ENCODE measurements at places on chromosomes 7 and 10. TPM values are rescaled to one million over a fixed set of nuclear protein-coding genes. Genes with fewer than 3 reads are reported as not detected.

C7orf33 gene
- not detected for total RNA-seq

NUTM2B gene
- total RNA-seq: 0.18 TPM

GRCh38 chr10:78190051-78190825 is 156.6 kb downstream of the RPS24 start:
- DNase-seq: no peak

DNA sequence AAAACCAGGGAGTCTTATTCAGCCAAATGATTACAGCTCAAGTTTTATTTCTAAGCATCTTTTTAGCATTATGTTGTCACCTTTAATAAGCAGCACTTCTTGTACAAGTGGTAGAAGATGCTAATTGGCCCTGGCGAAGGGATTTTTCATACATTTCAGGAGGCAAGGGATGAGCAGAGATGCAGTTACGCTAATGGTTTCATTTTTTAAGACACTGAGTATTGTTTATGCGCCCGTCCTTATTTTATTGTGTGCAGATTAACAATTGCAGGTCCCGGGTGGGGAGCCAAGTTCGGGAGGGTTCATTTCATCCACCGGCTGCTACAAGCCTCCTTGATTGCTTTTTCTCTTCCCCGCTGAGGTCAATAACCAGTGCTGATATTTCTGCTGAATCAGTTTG is 350.4 kb upstream of the FOXK1 start:
- no peak for DNase-seq

DNA sequence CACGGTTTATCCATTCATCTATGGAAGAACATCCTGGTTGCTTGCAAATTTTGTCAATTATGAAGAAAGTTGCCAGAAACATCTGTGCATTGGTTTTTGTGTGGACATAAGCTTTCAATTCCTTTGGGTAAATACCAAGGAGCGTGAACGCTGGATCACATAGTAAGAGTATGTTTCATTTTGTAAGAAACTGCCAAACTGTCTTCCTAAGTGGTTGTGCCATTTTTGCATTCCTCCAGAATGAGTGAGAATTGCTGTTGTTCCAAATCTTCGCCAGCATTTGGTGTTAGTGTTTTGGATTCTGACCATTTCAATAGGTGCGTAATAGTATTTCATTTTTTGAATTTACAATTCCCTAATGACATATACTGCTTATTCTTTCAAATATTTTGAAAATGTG is 155.3 kb upstream of the FRMD4A start:
- DNase-seq: no peak

DNA sequence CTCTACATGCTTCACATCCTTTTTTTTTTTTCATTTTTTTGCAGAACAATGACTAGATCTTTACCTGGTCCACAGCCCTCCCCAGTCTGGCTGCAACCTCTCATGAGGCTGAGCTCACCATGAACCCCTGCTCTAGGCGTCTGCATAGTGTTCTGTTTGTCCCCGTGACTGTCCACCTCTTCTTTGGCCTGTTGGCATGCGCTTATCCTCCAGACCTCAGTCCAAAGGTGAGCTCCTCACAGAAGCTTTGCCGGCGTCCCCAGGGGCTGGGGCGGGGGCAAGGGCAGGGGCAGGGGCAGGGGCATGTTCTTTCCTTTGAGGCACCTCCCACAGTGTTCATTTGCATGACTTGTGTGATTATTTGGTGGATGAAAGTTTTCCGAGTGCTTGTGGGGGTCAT is 218.4 kb upstream of the ZNF32 start:
- DNase-seq: no peak

DNA sequence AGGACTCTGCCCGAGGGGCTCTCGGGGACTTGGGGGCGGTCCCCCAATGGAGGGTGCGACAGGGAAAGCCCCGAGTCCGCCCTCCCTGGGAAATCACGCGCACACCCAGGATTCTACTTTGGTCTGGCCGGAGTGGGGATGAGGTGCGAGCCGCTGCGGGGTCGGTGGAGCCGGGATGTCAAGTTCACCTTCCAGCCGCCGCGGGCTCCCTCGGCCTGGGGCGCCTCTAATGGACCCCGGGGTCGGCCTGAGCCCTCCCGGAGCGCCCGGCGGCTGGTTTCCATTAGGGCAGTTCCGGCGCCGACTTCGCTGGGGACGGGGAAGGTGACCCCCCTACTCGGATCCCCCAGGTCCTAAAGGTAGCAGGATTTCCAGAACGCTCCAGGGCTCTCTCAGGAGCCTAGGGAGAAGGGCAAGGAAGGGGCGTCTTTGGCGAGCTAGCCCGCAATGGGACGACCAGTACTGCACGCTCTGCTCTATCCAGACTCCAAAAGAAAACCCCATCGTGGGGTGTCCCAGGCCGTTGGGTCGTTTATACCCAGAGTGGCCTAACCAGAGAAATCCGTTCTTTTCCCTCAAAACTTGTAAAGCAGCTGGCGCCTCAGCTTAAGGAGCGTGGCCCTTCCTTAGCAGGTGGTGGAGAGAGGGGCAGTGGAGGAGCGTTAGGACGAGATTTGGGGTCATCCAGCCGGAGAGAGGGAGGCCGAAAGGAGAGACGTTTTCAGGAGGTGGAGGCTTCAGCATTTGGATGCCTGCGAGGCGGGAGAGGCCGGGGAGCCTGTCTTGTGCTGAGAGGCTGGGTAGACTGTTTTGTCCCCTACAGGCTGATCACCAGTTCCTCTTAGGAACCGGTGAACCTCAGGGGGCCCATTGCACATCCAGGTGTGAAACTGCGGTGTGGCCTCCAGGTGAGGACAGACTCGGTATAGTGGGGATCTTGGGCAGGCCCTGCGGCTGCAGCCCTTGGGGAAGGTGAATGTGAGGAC is 860 bp upstream of the WDR86 start:
- DNase-seq: no peak

UFSP1 gene
- total RNA-seq: not detected

DNA sequence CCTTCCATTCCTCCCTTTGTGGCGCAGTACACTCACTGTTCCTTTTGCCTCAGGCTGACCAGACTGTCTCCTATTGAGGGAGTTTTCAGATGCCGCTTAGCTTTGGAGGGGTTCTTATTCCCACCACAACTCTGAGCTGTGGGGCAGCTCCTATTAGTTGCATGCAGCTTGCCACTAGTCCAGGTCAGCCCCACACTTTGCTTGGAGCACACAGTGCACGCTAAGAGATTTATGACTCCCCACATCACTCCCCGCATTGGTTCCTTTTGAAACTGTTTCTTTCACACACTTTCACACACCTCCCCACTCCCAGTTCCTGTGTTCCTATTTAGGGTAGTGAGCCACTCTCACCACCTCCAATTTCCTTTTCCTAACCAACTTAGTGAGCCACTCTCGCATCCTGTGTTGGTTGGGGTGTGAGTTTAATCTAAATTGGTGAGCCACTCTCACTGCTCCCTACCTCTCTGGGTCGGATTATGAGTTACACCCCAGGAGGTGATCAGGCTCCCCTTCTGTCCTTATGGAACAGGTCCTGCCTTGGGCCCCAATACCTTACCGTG is 10.4 kb upstream of the ZNF485 start:
- DNase-seq: no peak

- peak; percentile 40 for DNase-seq
These were observed 66.1 kb upstream of the AGBL3 start for GRCh38 chr7:134920026-134920753.

NUTM2E gene
- not detected for total RNA-seq

NPY gene
- total RNA-seq: not detected

DNA sequence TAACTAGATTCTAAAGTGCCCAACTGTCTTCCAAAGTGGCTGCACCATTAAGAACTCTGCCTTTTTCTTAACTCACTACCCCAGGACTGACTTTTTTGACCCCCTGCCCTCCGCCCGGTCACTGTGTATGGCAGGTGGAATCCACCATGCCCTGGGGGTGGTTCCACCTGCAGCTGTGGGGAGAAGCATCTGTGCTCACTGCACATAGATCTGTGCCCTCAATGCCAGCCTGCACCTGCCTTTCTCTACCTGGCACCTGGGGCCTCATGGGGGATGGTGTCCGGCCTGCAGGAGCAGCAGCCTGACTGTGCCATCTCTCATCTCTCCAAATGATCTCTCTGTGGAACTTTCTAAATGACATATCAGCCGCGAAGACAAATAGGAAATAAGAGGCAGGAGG is 353.5 kb downstream of the PAXIP1 start:
- no peak for DNase-seq

PDZD7 gene
- not detected for total RNA-seq

CYP2W1 gene
- not detected for total RNA-seq

- DNase-seq: no peak
These were observed 36.3 kb downstream of the ASB13 start for GRCh38 chr10:5630112-5630436.

- DNase-seq: peak; percentile 42
These were observed 11.9 kb upstream of the OPTN start for GRCh38 chr10:13087986-13088618.

AZGP1 gene
- total RNA-seq: 92.3 TPM

DNA sequence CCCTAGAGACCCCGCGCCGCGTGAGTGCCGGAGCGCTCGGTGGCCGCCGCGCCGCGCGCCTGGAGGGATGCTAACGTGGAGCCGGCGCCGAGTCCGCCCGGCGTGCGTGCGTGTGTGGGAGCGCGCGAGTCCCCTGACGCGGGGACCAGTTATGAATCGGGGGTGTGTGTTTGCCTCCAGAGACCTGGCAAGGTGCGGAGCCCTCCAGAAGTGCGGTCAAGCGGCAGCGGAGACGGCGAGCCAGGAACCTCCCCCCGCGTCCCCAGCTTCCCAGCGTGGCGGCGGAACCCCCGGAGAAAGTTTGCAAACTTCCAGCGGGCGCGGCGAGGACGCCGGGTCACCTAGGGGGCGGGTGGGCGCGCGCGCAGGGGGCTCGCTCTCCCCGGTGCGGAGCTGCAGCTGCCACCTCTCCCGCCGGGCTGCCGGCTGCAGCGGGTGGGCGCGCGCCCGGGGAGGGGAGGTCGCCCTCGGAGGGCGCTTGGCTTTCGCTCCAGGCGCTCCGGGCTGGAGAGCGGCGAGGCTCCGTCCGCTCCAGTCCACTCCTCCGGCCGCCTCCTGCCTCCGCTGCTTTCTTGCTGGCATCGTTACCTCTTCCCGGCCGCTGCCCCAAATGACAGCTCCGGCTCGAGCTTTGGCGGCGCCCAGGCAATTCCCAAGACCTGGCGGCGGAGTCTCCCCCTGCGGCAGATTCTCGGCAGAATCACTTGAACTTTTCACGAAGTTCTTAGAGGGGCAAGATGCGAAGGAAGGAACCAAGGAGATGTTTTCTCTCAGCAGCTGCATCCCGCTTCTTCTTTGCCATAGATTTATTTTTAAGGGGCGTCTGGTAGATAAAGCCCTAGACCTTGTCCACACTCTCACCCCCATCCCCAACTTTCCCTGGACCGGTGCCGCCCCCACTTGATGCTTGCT is 2.3 kb upstream of the CREB5 start:
- peak; percentile 27 for DNase-seq

- DNase-seq: no peak
These were observed 244.2 kb downstream of the POU6F2 start for GRCh38 chr7:39221901-39222300.

GRCh38 chr10:109959259-109960145 is 36.2 kb upstream of the XPNPEP1 start:
- DNase-seq: no peak

CFTR gene
- total RNA-seq: under 0.01 TPM

C10orf62 gene
- total RNA-seq: not detected

GRCh38 chr7:33516568-33516967 is 387.2 kb downstream of the BBS9 start:
- no peak for DNase-seq

DNA sequence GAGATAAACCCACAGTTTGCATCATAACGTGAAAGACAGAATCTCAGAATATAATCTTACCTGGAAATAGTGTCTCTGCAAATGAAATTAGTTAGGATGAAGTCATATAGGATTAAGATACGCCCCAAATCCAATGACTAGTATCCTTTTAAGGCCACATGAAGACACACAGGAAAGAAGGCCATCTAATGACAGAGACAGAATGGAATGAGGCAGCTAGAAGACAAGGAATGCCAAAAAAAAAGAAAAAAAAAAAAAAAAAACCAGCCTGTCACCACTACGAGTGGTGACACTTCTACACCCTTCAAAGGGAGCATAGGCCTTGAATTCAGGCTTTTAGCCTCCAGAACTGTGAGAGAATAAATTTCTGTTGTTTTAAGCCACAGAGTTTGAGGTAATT is 82.9 kb downstream of the HYCC1 start:
- DNase-seq: no peak

DNA sequence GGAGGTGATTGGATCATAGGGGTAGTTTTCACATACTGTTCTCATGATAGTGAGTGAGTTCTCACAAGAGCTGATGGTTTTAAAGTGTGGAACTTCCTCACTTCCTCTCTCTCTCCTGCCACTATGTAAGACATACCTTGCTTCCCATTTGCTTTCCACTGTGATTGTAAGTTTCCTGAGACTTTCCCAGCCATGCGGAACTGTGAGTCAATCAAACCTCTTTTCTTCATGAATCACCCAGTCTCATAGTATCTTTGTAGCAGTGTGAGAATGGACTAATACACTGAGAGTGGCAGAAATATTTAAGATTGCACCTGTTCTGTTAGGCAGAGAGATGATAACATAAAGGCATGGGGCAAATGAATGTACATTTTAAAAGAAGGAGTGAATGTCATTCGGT is 507.8 kb downstream of the SORCS3 start:
- no peak for DNase-seq

SPDYE9 gene
- 0.37 TPM for total RNA-seq

- no peak for DNase-seq
These were observed 103.5 kb upstream of the CELF2 start for GRCh38 chr10:10914144-10914543.

GRCh38 chr10:12381536-12382156 is 32.3 kb downstream of the CAMK1D start:
- DNase-seq: no peak

GRCh38 chr10:69151984-69152383 is 28.0 kb downstream of the VPS26A start:
- DNase-seq: no peak

GRCh38 chr10:75398200-75398691 is 3.3 kb downstream of the ZNF503 start:
- no peak for DNase-seq

DNA sequence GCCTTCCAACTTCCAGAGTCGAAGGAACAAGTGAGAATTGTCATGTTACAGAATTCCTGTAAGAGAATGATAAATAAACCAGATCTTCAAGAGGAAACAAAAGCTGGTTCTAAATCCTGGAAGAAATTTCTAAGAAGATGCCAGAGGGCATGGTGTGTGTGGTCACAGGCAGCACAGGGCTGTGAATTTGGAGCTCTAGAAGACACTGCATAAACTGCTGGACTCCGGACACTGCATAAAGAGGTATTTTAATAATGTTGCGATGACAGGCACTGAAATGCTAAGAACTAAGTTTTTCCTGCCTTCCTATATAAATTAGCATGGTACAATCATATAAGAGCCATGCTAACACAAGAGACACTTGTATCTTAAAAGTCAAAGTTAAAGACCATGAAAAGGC is 86.0 kb downstream of the LARP4B start:
- DNase-seq: no peak

DNA sequence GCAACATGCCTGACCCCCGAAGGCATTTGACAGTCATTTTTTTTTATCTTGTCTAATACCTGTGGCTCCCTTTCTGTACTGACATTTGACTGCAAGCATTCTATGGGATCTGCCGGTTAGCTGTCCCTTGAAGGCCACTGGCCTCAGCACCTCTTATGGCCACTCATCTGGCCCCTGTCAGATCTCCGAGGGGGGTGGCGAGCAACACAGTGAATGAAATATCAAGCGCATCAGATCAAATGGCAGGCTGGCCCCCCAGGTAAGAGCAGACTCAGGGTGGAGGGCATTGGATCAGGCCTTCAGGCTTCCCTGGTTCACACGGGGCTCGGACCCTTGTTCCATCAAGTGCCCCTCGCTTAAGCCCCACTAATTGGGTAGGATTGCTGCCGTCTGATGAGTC is 199.6 kb upstream of the MKI67 start:
- no peak for DNase-seq

- DNase-seq: peak; percentile 28
These were observed 79.0 kb upstream of the PLXNA4 start for GRCh38 chr7:132655131-132655727.

- no peak for DNase-seq
These were observed 312.3 kb upstream of the MKI67 start for GRCh38 chr10:128438417-128439063.

Data from stomach (tissue), 19 donors.